ENCODE measurements at places on chromosomes 16 and 17.

DNA sequence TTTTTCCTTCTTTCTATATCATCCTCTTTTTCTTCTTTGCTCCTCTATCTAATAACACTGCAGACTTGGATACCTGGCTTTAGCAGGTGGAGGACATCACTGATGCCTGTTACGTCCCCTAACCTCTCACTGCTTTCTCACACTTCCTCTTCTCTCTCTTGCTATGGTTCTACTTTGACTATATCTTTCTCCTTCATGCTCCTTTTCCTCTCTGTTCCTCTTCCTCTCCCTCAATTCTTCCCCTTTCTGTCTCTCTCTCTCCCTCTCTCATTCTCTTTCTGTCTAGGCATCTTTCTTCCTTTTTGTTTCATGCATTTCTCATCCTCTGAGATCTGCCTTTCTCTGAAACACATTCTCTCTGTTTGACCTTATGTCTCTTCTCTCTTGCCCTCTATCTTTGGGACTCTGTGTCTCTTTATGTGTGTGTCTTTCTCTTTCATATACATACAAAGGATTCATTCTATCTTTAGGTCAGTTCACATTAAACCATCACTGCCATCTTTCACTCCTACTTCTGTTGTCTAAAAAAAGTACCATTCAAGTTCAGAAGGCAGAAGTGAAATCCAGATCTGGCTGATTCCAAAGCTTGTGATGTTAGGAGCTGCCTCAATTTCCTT is 353.7 kb downstream of the SHISA9 start:
- DNase-seq: no peak

GRCh38 chr17:8837563-8838075 is 29.9 kb downstream of the PIK3R6 start:
- DNase-seq: no peak

GRCh38 chr17:79018370-79018695 is 5.6 kb upstream of the C1QTNF1 start:
- no peak for DNase-seq

GRCh38 chr16:49754495-49755312 is 101.2 kb downstream of the ZNF423 start:
- DNase-seq: no peak

DNA sequence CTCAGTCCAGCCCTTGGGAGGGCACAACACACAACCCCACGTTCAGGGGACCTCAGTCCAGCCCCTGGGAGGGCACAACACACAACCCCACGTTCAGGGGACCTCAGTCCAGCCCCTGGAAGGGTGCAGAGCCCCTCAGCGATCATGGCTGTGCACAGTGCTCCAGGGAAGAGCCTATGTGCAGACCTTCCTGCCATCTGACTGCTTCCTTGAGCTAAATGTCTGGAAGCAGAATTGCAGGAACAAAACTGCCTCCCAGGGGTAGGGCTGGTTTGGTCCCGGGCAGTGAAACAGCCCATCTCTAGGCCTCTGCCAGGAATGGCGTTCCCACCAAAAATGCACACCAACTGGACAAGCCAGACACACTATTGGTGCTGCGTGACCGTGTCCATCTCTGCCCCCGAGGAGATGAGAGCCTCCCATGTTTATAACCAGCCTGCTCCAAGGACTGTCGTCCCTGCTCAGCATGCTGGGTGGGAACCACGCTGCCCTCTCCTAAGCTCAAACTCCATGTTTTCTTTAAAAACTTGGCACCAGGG is 44.0 kb downstream of the ZNF276 start:
- no peak for DNase-seq

GRCh38 chr17:46942441-46943217 is 19.7 kb downstream of the GOSR2 start:
- DNase-seq: peak; percentile 23

DNA sequence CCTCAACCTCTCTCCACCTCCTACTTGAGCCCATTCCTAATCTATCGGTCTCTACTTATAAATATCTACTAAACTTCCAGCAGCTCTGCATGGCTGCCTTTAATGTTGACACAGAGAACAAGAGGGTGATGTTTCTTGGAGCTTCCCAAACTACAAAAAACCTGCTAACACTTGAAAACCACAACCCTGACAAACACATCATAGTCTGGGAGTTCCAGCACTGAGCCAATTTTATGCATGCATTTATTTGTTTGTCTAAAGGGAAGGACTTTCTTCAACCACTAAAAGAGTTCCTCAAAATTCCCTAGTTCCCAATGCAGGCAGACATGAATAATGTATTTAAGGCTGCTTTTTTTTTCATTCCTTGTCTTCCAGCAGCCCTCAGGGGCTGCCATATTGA is 331.8 kb upstream of the XYLT1 start:
- DNase-seq: no peak

DNA sequence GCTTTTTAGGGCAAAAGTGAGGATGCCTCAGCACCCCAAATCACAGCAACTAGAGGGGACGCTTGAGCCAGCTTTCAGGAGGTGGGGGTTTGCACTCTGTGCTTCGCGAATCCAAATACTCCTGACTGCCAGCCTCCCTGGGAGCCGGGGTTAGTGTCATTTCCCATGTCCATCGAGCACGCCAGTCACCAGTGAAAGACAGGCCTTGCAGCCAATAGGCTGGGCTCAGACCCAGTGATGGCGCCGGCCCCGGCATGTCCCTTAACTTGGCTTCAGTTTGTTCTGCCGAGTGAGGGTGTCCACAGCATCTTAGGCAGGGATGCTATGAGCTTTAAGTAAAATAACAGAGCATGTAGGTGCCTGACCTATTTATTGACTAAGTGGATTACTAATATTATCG is 50.9 kb upstream of the CDC42EP4 start:
- DNase-seq: no peak

GRCh38 chr16:67963292-67963661 is 5.2 kb downstream of the SLC12A4 start:
- no peak for DNase-seq

DNA sequence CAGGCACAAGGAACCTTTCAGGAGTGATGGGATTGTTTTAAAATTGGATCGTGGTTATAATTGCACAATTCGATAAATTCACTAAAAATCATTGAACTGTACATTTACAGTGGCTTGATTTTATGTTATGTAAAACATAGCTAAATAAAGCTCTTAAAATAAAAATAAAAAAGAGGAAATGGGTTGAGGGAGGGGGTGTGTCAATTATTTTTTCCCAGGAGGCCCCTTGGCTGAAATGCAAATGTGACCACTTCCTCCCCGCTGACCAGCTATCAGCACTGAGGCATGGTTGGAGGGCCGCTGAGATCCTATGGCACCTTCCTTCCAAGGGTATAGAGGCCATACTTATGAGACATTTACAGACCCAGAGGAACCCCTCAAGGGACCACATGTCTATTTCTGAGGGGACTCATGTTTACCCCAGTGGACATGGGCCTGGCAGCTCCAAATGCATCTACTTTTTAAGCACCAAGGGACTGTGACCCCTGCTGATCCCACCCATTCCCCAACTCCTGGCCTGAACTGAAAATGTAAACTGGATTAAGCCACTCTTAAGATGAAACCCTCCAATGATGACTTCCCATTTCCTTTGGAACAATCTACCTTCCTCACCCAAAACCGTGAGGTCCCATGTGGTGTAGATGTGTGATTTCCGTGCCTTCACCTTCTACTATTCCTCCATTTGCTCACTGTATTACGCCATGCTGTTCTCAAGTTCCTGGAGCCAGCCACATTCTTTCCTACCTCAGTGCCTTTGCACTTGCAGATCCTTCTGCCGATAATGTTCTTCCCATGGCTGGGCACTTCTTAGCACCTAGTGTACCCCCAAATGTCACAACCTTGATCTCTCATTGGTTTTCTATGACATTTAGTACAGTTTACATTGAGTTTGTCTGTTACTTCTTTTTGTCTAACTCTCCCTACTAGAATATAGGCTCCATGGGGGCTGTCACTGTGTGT is 2.8 kb upstream of the IL21R start:
- DNase-seq: no peak

DNA sequence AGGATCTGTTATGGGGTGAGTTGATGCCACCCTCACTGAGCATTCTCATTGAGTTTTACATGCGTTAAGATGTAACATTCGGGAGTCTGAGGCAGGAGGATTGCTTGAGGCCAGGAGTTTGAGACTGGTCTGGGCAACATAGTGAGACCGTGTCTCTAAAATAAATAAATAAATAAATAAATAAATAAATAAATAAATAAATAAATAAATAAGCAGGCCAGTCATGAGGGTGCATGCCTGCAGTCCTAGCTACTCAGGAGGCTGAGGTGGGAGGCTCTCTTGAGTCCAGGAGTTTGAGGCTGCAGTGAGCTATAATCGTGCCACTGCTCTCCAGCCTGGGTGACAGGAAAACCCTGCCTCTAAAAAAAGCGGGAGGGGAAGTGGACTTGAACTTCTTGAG is 90.3 kb downstream of the SNX29 start:
- no peak for DNase-seq

- no peak for DNase-seq
These were observed 87.8 kb downstream of the PLCG2 start for GRCh38 chr16:81866820-81867440.

GRCh38 chr17:13750816-13751793 is 149.4 kb upstream of the HS3ST3A1 start:
- no peak for DNase-seq

DNA sequence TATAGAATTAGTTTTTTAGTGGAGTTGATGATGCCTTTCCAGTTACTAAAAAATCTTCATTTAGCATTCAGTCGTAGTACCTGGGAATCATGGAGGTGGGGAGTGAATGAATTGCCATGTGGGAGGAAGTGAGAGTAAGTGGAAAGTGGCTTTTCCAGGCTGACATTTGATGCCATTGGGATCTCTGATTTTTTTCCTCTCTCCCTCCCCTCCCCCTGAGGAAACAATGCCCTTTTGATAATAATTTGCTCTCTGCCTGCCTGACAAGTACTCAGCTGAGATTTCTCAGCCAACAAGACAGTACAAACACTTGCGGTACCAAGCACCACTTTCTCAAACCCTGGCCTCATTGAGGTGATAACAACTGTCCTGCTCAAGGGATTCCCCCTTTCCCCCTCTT is 2.2 kb downstream of the UBE2Z start:
- no peak for DNase-seq

DNA sequence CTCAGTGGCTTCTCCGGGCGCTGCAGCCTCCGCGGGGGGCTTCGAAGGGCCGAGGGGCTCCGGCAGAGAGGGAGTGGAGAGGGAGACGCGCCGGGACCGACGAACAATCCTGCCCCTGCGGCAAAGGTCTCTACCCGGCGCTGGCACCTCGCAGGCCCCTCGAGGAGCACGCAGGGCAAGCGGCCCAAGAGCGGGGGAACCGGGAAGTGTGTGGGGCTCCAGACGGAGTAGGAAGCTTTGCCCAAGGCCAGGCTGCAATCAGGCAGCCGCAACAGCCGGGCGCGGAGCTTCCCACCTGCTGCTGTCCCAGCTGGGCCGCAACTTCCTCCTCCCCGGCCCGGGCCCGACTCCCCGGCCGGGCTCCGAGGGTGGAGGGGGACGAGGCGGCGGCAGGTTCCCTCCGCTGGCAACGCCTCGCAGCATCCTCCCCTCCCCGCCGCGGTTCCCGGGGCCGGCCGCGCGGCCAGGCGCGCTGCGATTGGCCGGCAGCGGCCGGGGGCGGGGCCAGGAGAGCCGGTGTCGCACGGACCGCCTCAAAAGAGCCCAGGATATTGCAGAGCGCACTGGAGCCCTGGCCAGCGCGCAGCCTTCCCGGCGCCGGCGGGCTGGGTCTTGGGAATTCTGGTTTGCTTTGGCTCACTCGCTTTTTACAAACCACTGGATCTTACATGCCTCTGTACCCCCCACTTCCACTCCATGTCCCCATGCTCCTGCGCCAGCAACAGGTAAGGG is at the start of gene KCNJ2:
KCNJ2 (plus strand) TSS at position 556 of the 732 bp plus-strand sequence. CDS start 5,508 bp downstream, outside the sequence.
- DNase-seq: peak; percentile 24

- DNase-seq: no peak
These were observed 9.3 kb downstream of the PLXDC1 start for GRCh38 chr17:39141915-39142664.

DNA sequence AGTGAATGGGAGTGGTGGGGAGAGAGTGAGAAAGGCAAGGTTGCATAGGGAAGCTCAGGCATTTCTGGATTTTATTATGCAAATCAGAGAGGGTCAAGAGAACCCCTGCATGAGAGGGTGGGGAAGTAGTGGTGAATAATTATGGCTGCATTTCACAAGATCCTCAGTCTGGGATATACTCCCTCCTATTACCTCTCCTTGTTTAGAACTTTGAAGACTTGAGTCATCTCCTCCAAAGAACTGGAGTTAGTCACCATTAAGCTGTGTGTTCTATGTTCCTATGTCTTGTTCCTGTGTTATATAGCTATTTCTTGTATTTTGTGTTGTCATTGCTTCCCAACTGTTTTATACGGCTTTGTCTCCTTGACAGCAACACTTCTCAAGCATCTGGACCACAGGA is 18.4 kb downstream of the SOX9 start:
- no peak for DNase-seq

DNA sequence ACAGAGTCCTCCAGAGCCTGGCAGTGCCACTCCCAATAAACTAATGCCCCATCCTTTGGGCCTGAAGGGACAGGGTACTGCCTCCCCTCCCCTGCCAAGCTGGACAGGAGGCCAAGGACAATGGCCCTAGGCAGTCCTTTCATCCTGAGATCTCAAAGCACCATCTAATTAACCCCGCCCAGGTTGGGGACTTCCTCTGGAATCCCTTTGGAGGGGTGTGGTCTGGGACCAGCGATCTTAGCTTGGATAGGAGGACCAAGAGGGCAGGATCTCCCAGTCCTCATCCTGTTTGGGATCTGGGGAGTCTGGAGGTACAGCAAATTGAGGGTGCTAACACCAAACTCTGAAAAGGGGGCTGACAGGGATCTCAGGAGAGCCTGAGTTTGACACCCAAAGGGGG is 18.2 kb upstream of the SP6 start:
- no peak for DNase-seq

DNA sequence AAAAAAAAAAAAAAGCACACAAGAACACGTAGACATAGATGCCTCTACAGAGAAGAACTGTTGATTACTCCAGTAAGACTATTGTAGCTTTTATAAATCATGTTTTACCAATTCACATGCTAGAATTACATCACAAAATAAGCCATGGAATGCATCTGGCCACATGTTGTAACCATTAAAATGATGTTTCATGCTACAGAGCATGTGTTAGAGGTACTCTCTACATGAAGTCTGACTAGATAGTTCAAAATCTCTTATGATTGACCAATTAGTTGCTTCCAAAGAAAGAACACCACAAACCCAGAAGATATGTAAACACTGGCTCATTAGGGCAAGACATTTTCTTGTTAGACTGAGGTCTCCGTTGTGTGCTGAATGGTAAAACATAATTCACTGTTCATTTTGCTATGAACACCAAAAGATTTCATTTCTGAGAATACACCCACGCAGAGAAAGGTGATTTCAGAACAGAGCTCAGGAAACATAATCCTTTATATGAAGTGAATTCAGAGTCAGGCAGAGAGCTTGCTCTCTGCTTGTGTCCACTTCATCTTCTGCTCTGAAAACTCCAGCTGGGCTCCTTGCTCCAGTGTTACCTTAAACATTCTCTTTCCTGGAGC is 411.4 kb upstream of the SOX9 start:
- DNase-seq: no peak
